PC-9 (cell line): ENCODE measurements at places on chromosomes 16 and 17.
A peak's percentile ranks its signal among the peaks of the same experiment; 100 is the strongest.

DNA sequence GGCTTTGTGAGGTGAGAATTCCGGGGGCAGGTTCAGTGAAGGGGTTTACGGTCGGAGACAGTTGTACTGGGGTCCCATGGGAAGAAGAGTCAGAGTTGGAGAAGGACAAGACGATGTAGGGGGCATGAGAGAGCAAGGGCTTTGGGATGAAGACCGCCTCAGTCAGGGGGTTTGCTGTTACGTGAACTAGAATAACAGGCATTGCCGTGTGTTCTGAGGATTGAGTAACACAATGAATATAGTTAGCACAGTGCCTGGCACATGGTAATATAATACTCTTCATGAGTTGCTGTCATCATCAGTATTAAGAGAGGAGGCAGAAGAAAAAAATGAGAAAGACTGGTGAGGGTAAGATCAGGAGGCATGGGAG, 577 bp downstream of the ZNF646 start:
- no peak for DNase-seq

DNA sequence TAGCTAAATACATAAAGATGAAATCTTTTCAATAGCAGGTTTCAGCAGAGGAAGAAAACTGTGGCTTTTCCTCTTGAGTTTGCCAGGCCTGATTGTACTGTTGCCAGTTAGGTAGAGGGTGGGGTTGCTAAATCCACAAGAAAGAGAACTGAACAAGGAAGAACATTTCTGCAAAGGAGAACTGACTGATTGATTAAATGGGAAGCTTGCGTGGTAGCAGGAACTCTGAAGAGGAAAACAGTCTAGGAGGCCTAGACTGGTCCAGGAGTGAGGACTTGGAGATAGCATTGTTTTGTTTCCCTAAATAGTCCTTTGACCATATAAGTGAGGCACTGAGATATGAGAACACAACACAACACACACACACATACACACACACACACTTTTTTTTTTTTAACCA, 18.8 kb downstream of the LRRC36 start:
- DNase-seq, result no peak

DNA sequence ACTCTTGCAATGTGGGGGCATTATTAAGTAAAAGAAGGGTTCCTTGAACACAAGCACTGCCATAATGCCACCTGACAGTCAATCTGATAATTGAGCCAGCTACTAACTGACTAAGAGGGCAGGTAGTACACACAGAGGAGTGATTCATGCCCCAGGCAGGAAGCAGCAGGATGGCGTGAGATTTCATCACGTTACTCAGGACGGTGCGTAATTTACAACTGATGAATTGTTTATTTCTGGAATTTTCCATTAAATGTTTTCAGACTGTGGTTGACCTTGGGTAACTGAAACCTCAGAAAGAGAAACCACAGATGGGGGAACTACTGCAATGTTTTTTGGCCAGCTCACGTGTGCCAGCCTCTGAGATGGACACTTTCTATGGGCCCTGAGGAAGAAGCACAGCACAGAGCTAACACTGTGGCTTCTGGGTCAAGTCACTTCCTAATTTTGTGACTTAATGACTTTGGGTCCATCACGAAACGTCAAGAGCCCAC, 46.7 kb downstream of the C17orf67 start:
- peak; percentile 98 for DNase-seq

DNA sequence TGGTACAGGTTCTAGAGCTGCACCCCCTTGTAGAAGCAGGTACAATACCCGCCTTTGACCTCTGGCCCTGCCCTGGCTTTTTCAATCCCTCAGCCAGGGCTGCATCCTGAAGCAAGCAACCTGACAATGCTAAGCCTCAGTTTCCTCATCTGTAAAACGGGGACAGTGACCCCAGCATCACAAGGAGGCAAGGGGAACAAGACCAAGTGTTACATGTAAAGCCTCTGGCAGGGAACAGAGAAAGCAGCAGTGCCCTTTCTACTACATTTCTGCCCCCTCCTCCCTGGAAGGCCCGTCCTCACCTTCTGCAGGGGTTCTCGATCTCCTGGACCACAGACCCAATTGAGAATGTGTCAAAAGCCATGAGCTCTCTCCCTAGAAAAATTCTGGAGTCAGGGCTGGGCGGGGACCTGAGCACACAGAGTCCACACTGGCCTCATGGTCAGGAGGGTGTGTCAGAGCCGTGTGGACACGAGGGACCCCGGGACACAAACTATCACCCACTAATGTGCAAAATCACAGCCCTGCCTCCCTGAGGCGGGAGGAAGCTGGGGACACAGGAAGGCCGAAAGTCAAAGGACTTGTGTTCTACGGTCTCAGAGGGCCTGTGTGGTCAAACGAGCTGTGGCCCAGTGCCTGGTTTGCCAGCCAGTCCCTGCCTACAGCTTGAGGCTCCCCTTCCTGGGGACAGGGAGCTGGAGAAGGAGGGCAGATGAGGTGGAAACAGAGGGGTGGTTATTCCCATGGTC, 27.5 kb downstream of the LRRC75A start:
- DNase-seq, result no peak

DNA sequence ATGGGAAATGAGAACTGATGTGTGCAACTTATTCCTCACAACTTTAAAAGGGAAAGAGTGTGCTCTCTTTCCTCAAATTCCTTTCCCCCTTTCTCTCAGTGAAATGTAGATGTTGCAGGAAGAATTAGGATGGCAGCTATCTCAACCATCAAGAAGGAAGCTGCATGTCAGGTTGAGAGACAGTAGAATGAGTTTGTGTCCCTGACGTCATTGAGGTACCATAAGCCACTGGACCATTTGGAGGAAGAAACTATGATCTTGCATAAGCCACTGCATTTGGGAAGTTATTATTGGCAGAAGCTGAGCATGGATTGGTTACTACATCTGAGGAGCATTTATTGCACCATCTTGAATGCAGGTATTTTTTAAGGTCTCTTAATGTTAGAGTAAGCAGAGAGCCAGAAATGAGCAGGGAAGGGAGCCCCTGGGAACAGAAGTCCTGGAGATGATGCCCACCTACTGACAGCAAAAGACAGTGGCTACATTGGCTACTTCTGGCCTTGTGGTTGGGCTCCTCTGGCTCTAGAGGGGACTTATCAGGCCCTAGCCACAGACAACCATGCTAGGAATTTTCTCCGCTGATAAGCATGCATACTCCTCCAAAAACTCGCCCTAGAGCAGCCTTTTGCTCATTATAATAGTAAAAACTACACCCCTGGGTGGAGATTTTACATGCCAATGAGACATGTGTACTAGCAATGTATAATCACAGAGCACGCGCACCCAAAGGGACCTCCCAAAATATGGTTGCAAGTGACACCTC, 249.0 kb upstream of the SALL1 start:
- DNase-seq, result no peak

DNA sequence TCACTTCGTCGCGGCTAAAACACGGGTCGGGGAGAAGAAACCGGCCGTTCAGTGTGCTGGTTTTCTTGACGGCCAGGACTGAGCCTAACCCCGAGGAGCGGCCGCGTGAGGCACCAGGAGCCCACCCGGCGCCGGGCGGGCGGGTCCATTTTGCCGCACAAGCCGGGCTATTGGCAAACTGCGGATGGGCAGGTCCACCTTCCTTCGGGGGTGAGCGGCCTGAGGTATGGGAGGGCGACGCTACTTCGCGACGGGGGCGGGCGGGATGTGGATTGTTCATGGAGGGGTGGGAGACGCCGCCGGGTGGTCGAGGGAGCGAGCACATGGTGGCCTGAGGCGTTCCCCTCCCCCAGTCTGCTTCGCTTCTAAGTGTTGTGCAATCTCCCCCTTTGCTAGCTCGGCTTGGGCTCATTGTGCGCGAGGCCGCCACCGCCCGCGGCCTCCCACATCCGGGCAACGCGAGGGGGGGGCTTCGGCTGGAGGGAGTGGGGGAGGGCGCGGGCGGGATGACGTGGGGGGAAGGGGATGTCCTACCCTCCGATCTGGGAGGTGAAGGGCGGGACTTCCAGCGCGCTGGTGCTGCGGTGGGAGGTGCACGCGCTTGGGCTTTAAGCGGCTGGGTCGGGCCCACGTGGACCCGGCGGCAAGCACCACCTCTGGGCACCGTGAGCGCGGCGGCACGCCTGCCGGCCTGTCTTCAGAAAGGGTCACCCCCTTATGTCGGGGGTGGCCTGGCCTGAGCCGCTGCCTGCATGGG, 5.9 kb upstream of the CD68 start:
- DNase-seq, result peak; percentile 83

GRCh38 chr16:19843371-19843770, 41.3 kb downstream of the GPRC5B start:
- no peak for DNase-seq

DNA sequence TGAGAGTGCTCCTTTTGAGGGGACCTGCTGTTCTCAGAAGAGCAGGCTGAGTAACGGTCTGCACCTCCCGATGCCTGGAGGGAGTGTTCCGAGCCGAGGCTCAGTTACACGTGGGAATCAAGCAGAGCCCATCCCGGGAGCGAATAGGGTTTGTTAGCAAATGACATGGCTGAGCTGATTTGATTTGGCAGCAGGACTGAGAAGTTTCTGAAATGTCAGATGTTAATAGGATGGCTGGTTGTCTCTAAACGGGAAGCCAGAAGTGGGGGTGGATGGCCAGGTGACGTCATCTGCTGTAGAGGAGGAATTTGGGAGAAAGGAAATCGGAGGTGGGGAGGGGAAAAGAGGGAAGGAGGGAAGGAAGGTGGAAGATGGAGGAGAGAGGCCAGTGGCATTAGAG, 128.0 kb downstream of the RAP1GAP2 start:
- no peak for DNase-seq

DNA sequence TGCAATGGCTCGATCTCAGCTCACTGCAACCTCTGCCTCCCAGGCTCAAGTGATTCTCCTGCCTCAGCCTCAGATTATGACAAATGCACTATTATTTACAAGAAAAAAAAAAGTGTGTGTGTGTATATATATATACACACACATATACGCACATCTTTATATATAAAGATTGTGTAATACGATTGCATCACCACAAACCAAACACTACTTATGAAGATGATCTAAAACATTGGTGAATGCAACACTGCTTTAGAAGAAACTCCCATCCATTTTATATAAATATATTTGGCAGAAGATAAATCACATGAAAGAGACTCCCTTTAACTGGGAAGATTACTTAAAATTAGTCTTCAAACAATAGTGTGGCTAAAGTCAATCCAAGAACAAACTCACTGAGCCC, 96.7 kb downstream of the SYCE1L start:
- no peak for DNase-seq

- no peak for DNase-seq
These were observed 195.2 kb downstream of the MAP2K6 start for GRCh38 chr17:69609473-69610305.

DNA sequence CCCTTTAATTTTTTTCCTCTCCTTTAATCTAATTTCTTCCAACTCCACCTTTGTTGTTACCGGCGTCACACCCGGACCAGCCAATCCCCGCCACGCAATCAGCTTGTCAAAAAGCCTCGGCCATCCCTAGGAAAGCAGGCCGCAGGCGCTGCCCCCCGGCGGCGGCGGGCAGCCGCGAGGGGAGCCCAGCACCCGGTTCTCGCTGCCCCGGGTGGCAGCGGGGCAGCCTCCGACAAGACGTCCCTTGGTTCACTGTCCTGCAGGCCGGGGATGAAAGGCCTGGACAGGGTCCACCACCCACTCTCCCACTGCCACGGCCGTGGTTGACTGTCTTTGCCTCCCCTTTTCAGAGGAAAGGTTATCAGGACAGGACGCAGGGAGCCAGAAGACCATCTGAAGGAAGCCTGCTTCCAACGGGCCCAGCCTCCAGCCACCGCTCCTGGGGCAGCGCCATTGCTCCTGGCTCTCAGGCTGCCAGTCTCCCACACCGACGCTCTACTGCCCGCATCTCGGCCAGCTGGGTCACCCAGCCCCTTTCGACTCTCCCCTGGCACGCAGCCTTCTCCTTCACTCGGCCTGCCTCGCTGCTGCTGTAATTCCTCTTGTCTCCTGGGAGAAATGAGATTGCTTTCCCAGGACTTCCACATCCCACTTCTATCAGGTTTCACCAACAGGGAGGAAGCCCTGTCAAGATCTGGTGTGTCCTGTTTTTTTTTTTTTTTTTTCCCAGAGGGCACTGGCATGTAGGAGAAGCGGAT, 2.8 kb upstream of the UBTF start:
- peak; percentile 60 for DNase-seq

GRCh38 chr17:44787271-44787940, 28.6 kb downstream of the ADAM11 start:
- DNase-seq, result no peak

DNA sequence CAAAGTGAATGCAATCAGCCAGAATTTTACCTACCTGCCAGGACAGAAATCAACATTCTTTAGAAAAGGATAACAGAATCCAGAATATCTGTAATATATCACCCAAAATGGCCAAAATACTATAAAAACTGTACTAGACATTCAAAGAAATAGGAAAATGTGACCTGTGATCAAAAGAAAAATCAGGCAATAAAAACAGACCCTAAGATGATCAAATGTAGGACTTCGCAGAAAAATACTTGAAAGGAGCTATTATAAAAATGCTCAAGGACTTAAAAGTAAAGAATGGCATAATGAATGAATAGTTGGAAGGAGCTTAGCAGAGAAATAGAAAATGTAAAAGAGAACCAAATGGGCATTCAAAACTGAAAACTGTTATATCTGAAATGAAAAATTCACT, 4.1 kb downstream of the LPCAT2 start:
- no peak for DNase-seq

DNA sequence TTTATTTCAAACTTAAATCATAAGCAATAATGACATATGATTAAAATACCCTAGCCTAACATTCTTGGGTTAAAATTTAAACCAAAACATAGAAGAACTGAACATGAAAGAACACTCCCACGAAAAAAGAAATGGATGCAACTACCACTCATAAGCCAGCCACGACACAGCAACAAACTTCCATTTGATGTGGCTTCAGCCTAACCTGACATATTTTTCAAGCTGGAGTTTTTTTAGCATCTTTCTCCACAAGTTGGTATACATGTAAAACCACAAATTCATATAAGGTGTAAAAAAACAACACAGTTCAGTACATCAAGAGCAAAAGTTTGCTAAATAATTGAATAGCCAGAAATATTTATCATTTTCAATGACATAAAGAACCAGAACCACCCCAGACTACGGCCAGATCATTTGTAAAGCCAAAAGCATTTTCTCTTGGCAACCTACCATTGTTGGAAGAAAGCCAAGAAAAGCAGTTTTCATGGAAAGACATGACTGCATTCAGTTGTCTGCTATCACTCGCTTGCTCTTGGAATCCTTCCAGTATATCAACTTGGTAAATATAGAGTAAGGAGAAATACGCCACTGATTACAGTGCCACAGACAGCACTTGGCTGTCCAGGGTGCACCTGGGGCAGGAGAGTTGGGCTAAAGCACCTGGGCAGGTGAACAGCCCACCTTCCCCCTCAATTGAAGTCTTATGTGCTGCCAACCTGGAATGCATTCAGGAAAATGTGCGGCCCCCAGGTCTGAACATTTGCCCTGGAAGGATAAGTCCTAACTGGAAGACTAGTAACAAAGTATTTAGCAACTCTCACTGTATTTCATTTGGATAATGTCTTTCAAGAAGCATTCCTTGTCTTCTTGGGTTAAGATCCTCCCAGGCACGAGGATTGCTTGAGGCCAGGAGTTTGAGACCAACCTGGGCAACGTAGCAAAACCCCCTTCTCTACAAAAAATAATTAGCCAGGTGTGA, 60.5 kb downstream of the CREBBP start:
- DNase-seq, result peak; percentile 46

GRCh38 chr16:78324649-78325285, 225.3 kb downstream of the WWOX start:
- no peak for DNase-seq

- no peak for DNase-seq
These were observed 6.4 kb upstream of the SOCS3 start for GRCh38 chr17:78366109-78366848.

- DNase-seq, result no peak
These were observed 13.8 kb downstream of the ITGB3 start for GRCh38 chr17:47267354-47267828.

- no peak for DNase-seq
These were observed 330.0 kb upstream of the PMFBP1 start for GRCh38 chr16:72501739-72502593.

- DNase-seq, result no peak
These were observed 50.4 kb upstream of the CIBAR2 start for GRCh38 chr16:85162478-85163277.
